ENCODE measurements at places on chromosomes 4 and X.

GRCh38 chr4:25107827-25108516, 52.3 kb downstream of the SEPSECS start:
- no peak for DNase-seq

- DNase-seq = no peak
Observed at GRCh38 chr4:80115368-80116181, 42.5 kb upstream of the ANTXR2 start.

DNA sequence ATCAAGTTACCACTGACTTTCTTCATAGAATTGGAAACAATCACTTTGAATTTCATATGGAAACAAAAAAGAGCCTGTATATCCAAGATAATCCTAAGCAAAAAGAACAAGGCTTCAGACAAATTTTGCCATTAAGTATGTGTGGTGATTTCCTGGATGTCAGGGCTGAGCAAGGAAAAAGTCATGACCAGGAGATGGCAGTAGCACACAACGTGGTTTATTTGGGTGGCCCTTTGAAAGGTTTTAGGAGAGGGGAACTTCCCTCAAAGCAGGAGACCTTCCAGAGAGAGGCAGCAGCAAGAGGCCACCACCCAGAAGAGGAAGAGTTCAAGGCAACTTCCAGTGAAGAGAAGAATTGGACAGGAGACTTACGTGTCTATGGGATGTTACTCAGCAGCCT, 18.1 kb upstream of the ZXDB start:
- no peak for DNase-seq

DNA sequence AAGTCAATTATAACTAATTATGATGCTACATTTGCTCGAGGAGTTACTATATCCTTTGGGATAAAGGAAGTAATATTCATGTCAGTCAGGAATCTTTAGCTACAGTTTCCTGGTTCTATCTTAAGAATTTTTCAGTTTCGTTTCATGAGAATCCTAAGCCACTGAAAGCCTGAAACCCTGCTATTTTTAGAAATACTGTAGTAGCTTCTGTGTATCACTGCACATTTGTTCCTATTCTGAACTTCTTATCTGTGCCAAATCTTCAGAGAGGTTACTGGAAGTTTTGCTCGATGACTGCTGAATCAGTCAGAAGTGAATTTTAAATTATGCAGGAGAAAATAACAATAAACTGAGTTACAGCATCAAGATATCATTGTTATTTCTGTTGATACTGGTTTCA, 249.2 kb downstream of the TENM3 start:
- DNase-seq = no peak

- DNase-seq = peak; percentile 93
Observed at GRCh38 chr4:37826295-37827029, at the start of gene PGM2. Gene PGM2 (plus strand): TSS chr4:37826686. CDS start chr4:37826733, 47 bp downstream.

DNA sequence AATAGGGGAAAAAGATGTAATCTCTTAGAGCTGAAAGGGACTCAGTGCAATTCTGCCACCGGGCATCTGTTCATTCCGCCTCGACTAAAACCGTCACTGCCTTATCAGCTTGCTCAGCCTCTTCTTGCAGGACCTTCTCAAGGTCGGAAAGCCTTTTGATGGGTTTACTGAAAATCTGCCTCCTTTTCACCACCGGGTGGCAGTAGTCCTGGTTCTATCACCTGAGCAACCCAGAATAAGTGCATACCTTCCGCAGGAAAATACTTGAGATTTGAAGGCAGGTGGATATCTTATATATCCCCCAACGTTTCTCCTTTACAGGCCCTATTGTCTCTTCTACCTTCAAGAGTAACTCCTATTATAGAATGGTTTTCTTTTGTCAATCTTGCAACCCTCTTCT, 103.4 kb upstream of the PAK3 start:
- DNase-seq = no peak

- no peak for DNase-seq
Observed at GRCh38 chr4:183356931-183357675, 34.9 kb upstream of the CLDN24 start.

DNA sequence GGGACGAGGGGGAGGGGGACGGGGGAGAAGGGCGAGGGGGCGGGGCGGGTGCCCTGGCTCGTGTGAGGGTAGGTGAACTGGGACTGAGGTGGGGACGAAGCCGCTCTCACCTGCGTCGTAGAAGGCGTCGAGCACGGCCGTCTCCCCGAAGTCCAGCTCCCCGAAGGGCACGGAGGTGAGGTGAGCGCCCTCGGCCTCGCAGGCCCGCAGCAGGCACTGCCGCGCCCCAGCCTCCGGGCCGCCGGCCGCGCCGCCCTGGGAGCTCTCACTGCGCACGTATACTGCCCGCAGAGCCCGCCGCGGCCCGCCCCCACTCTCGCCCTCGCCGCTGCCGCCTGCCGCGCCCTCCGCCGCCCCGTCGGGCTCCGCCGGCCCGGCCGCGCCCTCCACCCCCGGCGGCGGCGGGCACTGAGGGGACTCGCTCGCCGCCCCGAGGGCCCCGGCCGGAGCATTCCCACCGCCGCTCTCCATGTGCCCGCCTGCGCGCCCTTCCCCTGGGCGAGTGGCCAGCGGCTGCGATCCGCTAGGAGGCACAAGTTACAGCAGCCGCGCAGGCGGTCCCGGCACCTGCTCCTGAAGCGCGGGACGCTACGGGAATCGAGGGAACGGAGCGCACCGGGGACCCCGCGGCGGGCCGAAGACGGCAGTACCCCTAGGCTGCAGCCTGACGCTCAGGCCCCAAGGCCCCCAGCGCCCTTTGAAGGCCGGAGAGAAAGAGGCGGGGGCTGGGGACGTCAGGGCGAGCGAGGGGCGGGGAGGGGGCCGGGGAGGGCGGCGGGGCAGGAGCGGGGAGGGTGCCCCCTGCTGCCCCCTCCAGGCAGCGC, at the start of gene MAP3K15:
Gene MAP3K15 (minus strand): TSS at position 718 of the 824 bp plus-strand sequence. CDS start 247 bp downstream, at position 471.
- no peak for DNase-seq

GRCh38 chr4:126821152-126821551, 811.6 kb upstream of the INTU start:
- no peak for DNase-seq

- no peak for DNase-seq
Observed at GRCh38 chrX:10206317-10206716, 49.5 kb downstream of the CLCN4 start.

DNA sequence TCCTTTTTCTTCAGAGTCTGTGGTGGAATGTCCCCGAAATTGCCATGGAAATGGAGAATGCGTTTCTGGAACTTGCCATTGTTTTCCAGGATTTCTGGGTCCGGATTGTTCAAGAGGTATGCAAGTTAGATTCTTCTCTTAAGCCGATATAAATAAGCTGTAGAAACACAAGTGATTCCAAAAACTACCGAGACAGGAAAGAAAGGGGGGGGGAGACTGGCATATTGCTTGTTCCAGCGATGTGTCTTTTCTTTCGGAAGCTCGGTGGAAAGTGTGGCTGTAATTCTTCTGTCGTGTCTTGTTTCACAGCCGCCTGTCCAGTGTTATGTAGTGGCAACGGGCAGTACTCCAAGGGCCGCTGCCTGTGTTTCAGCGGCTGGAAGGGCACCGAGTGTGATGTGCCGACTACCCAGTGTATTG, 236.9 kb downstream of the DCTD start:
- no peak for DNase-seq

- no peak for DNase-seq
Observed at GRCh38 chr4:5707778-5708448, 446 bp downstream of the EVC2 start.

GRCh38 chrX:131752493-131753198, 208.8 kb downstream of the OR13H1 start:
- no peak for DNase-seq

DNA sequence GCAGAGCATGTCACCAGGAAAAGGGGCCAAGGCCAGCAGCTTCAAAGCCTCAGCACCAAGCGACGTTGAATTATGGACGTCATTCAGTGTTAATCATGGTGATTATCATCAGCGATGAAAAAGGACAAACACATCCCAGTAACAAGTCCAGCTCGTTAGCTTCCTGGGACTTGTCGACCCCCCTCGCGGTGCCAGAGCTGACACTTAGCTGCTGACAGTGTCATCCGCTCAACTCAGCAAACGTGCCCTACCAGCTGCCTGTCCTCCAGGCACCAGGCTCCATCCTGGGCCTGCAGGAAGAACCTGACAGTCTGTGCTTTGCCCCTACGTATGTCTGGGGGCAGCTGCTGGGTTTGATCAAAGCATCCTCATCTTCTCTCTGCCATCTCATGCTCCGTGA, 137.0 kb upstream of the PSAPL1 start:
- DNase-seq = no peak

DNA sequence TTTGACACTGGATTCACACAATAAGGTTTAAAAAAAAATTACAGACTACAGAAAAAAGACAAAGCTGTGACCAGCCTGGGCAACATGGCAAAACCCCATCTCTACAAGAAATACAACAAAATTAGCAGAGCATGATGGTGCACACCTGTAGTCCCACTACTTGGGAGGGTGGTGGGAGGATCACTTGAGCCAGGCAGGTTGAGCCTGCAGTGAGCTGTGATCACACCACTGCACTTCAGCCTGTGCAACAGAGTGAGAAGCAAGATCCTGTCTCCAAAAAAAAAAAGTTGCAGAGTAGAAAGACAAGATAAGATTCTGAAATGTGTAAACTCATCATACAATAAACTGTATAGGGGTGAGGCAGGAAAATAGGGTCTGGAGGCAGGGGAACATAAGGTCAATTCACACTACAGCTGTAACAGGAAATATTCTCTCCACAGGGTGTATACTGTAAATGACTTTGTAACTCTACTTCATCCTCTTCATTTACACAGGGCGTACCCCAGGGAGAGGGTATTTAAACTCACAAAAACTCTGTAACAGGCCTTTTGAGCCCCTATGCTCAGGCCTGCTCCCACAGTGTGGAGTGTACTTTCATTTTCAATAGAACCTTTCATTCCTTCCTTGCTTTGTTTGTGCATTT, 112.6 kb upstream of the MAPK10 start:
- DNase-seq = no peak

GRCh38 chr4:23889814-23890341, at the start of gene PPARGC1A:
Gene PPARGC1A (minus strand): TSS chr4:23890047. CDS start chr4:23889957, 90 bp downstream.
- DNase-seq = peak; percentile 68

- no peak for DNase-seq
Observed at GRCh38 chrX:65705439-65705838, 38.0 kb downstream of the MSN start.

DNA sequence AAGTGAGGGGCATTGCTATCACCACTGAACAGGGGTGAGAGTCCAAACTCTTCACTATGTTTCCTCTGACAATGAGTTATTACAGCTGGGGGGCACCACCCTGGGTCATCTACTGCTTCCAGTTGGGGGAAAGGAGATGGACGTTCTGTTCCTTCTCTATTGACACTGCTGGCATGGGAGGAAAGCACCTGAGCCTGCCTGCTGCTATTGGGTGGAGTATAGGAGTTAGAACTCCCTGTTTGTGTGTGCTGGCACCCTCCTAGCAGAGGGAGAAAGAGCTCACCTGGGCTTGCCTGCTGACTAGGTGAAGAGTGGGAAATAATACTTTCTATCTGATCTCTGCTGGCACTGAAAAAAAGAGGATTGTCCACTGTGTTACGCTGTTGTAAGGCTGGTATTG, 163.8 kb downstream of the MSN start:
- DNase-seq = no peak

DNA sequence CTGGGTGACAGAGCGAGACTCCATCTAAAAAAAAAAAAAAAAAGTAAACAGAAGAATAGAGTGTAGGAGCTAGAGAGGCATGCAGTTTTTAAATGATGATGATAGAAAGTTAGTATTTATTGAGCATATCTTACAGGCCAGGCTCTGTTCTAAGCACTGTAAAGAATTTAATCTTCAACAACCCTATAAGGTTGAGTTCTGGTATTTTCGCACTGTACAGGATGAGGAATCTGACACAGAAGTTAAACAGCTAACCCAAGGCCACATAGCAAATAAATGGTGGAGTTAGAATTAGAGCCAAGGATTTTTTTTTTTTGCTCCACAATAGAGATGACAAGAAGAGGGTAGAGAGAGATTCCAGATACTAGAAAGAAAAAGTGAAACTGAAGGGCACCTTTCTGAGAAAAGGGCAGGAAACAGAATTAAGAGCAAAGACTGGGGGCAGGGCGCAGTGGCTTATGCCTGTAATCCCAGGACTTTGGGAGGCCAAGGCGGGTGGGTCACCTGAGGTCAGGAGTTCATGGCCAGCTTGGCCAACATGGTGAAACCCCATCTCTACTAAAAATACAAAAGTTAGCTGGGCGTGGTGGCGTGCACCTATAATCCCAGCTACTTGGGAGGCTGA, 56.1 kb downstream of the KLHL5 start:
- DNase-seq = no peak

GRCh38 chrX:111955901-111956300, 79.9 kb downstream of the TRPC5OS start:
- no peak for DNase-seq

GRCh38 chr4:90025248-90025647, 101.9 kb upstream of the CCSER1 start:
- DNase-seq = no peak

GRCh38 chrX:136250191-136251040, 784 bp downstream of the MAP7D3 start:
- no peak for DNase-seq

- DNase-seq = no peak
Observed at GRCh38 chr4:99395595-99396364, 39.4 kb downstream of the ADH7 start.

DNA sequence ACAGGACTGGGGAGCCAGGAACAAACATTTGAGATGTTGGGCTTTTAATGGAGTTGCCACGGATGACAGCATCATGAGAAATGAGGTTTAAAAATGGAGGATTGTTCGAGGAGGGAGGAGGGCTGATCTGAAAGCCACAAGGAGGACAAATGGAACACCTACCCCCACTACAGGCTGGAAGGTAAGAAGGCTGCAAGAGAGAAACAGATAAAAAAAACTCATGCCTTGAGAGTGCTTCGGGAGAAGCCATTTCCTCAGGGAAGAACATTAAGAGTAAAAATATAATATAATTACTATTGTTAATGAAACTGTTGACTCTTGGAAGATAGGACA, 119.5 kb upstream of the MAP9 start:
- no peak for DNase-seq

DNA sequence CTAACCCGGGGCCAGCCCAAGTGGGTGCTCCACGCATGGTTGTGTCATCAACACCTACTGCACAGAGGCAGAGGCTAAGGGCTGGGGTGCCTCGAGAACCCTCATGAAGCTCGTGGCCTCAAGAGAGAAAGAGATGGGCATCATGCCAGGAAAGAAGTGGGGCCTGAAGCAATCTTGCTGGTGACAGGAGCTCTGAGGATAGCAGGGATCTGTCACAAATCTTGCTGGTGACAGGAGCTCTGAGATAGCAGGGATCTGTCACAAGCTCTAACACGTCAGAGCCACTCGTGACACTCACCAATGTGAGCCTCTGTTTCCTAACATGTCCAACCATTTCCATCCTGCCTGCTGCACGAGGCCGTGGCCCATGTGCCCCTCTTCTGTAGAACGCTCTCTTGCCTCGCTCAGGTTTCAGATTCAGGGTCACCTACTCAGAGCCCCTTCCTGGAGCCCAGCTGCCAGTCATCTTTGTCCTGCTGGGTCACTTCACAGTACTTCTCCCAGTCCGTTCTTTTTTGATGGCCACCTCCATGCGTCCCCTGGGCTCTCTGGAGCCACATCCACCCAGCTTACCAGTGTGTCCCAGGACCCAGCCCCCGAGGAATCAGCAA, 21.1 kb downstream of the PNMA6E start:
- no peak for DNase-seq

GRCh38 chr4:4560136-4560535, 18.3 kb upstream of the STX18 start:
- DNase-seq = no peak
